ENCODE measurements at places on chromosomes 4 and X.

DNA sequence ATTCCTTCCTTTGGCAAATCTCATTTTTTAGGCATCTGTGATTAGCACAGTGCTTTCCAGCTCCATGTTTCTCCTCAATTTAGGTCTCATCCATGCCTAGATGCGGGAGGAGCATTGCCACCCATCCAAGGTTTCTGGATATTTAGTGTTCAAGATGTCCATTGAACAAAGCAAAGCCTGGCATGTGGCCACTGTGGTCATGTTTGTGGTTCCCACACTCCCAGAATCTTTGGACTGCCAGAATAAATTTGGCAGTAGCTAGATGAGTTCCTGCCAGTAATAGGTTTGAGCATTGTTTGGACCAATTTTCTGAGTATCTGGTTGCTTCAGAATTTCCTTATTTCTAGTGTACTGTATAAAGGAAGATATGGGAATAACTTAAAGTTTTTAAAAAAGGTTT is 1124.1 kb downstream of the ADGRL3 start:
- no peak for DNase-seq

DNA sequence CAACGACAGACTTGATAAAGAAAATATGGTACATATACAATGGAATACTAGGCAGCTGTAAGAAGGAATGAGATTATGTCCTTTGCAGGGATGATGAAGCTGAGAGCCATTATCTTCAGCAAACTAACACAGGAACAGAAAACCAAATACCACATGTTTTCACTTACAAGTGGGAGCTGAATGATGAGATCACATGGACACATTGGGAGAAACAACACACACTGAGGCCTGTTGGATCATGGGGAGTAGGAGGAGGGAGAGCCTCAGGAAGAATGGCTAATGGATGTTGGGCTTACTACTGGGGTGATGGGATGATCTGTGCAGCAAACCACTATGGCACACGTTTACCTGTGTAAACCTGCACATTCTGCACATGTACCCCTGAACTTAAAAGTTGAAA is 209.7 kb downstream of the SPRY1 start:
- DNase-seq: no peak

GRCh38 chr4:100117750-100118149 is 72.5 kb downstream of the DDIT4L start:
- no peak for DNase-seq

DNA sequence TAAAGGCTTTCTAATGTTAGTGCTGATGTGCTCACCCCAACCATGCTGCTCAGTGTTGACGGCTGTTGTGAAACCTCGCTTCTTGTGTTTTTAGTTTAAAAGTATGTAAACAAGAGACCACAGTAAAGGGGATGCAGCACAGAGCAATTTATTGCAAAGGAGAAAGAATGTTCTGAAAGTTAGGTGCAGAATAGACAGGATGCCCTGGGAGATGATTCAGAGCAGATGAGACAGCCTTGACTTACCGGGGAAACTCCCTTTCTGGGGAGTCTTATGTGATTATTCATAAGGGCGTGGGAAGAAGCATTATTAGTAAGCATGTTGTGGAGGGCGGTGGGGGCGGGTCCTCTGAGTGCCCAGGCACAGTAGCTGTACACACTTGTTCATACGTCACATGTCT is 47.7 kb downstream of the EVC start:
- no peak for DNase-seq

DNA sequence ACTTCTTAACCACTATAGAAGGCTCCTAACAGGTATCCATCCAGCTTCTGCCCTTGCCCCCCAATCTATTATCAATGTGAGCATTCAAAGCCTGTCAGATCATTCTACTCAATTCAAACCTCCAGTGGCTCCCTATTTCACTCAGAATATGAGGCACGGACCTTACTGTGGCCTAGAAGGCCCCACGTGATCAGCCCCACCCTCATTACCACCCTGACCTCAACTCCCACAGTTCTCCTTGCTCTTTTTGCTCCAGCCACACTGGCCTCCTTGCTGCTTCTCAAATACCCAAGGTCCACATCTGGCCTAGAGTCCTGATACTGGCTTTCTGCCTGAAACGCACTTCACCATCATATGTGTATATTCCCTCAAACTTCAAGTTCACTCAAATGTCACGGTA is 18.7 kb downstream of the SEPSECS start:
- DNase-seq: no peak

- DNase-seq: no peak
Observed at GRCh38 chrX:124211312-124211942, 121.0 kb upstream of the TEX13D start.

GRCh38 chr4:185138161-185138560 is 4.9 kb upstream of the SLC25A4 start:
- DNase-seq: no peak

GRCh38 chr4:6288871-6289270 is 19.2 kb downstream of the WFS1 start:
- DNase-seq: no peak

DNA sequence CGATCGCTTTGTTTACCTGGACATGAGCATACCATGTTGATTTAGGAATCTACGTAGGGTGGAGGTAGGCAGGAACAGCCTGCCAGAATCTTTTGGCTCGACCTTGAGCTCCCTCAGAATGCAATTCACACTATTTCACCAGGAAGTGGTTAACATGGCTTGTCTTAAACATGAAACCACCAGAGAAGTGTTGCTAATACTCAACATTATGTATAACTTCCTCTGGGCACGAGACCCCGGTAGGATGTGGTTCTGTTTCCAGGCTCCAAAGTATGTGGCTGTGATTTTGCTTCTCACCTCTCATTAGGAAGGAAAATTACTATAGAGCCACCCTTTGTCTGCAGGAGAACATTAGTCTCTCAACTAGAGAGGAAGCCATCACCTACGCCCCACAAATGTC is 59.0 kb upstream of the VCX3B start:
- no peak for DNase-seq

GRCh38 chr4:151561551-151562256 is 152.7 kb downstream of the FHIP1A start:
- DNase-seq: no peak

DNA sequence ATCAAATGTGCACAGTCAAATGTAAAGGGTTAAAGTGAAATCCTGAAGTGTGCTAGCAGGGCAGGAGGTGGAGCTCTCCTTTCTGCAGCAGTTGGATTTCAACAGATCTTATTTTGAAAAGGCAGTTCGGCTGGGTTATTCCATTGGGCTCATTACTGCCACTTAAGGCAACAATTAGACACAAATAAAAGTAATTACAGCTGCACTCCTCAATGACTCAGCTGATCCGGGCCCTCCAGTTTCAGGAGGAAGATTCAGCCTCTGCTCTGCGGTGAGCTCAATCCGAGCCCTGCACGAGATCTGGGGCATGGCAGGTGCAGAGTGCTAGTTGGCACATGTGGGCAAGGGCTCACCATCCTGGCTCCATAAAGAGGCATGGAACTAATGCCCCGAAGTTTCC is 85.4 kb downstream of the PHKA2 start:
- DNase-seq: no peak

GRCh38 chr4:24896977-24897376 is 15.9 kb downstream of the CCDC149 start:
- no peak for DNase-seq

DNA sequence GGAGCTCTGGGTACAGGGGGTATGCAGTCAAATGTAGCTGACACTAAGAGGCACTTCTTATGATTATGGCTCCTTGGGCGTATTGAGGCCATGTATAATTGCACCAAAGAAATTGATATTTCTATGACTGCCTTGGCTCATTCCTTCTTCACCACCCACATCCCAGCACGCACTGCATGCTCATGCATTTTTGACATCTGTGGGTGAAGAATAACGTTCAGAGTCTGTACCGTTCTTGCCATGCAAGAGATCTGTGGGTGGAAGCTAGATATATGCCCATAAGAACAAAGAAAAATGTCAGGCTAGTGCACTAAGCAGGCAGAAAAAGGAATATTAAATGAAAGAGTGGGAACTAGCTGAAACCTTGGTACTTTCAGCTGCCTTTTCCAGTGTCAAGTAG is 93.4 kb downstream of the EMCN start:
- no peak for DNase-seq

DNA sequence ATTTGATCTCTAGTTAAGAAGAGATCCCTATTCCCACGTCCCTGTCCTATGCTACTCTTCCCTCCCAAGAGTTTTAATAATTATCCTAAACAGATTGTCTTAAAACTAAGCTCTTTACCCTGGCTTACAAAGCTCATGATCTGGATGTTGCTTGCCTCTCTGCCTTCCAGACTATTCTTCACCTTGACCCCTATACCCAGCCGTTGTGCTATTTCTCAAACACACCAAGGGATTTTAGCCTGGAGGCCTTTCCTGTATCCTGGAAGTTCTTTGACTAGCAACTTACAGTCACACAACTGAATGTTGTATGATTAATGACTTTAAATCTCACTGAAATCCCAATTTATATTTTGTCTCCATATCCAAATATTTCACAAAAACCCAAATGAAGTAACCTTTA is 314.9 kb downstream of the ADGRL3 start:
- DNase-seq: no peak

- DNase-seq: no peak
Observed at GRCh38 chr4:124526331-124526730, 186.2 kb downstream of the ANKRD50 start.

GRCh38 chrX:37686996-37687395 is 1.4 kb downstream of the XK start:
- no peak for DNase-seq

Measured in esophagus squamous epithelium (tissue), 5 donors.